ENCODE measurements at places on chromosomes 11 and 22. TPM values are rescaled to one million over a fixed set of nuclear protein-coding genes. Genes with fewer than 3 reads are reported as not detected.

Gene NEU3
- 15.6 TPM for polyA plus RNA-seq

Gene CSNK1E
- 150 TPM for polyA plus RNA-seq

Gene OR8B3
- not detected for polyA plus RNA-seq

DNA sequence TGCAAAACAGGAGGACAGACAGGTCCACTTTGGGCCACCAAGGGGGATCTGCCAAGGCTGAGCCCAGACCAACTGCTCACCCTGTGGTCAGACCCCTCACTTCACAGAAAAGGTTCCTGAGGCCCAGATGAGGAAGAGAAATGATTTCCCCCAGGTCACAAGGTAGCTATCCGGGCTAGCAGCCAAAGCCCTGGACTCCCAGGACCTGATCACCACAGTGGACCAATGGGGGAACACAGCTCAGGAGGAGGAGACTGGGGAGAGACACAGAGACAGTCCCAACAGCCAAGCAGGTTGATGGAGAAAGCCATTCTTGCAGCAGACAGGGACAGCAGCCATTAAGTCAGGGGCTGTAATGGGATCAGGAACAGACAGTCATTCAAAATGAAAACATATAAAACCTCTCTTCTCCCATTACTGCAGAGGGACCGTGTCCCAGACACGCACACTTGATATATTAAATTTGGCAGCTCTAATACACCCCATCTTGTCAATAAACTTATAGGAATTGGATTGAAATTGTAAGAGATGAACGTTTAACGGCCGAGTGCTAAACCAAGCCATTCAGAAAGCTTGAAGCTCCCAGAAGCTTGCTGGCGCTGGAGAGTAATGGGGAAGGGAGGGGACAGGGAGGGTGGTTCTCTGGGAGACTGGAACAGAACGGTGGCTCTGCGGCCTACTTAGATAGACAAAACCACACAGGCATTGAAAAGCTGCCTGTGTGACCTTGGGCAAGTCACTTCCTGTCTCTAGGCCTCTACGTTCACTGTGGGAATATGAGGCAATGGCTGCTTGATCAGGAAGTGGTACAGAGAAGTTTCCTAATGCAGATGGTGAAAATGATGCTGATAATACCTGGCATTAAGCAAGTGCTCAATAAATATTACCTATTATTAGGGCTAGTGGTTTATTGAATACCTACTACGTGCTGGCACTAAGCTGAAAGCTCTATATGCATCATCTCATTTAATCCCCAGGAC lies 16.0 kb downstream of the ZMAT5 start:
- DNase-seq, result no peak

- no peak for DNase-seq
Measured at GRCh38 chr22:25137577-25138525, 61.8 kb upstream of the CRYBB3 start.

DNA sequence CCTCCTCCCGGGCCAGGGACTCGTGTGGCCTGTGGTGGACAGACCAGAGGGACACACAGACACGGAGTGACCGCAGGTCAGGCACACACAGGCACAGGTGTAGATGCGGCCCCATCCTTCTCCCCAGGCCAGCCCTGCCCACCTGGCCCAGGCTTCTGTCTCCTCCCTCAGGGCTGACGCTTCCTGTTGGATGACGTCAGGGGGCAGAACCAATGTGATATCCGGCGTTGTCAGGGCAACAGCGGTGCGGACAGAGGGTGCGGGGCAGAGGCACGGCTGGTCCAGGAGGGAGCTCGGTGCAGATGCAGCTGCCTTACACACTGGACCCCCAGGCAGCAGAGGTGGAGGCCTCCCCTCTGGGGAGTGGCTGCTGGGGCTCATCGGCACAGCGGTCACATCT lies 2.9 kb upstream of the TUBGCP6 start:
- DNase-seq, result no peak

Gene CYTH4
- 3.9 TPM for polyA plus RNA-seq

Gene CATSPERZ
- not detected for polyA plus RNA-seq

DNA sequence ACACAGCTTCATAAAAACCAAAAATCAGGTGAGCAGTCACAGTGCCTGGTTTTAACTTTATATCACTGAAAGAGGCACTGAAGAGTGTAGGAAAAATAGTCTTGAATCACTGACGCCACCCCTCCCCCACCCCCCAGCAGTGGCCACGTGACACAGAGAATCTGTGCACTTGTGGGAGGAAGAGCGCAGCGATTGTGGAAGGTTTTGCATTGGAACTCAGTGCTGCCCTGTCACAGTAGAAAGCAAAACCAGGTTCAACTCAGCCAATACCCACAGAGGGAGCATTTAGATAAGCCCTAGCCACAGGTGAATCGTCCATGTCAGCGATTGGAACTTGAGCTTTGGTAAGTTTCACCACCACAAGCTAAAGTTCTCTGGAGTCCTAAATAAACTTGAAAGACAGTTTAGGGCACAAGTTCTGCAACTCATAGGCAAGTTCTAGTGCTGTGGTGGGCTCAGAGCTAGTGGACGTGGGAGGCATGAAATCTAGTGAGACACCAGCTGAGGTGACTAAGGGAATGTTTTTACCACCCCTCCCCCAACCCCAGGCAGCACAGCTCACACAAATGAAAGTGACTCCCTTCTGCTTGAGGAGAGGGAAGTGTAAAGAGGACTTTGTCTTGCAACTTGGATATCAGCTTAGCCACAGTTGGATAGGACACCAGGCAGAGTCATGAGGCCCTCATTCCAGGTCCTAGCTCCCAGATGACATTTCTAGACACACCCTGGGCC lies 13.3 kb downstream of the OR52B2 start:
- no peak for DNase-seq

Gene OR52E8
- not detected for polyA plus RNA-seq

Gene C22orf31
- polyA plus RNA-seq, result 1.5 TPM

DNA sequence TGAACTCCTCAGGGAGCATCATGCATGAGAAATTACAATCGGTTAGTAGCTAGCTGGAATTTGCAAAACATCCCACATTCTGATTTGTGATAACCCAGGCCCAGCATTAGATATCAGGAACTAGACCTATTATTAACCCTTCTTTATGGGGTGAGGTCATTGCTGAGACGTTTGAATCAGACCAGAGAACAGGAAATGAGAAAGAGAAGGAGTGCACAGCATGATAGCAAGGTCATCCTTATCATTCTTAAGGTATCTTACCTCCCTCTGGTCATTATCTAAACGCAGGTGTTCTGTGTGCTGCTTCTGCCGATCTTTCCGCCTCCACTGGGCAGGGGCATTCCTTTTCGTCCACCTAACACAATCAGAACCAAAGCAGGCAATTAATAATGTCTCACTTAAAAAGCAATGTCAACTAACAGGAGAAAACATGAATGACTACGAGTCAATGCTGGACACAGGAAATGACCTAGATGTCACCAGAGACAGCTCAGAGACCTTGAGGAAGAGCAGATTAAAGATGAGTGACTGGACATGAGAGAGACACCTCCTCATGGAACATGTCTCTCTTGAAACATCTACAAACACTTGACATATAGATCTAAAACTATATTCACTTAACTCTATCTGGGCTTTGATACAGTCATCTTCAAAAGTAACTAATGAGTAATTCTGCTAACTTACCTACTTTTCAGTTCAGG lies 78.3 kb upstream of the SCUBE2 start:
- no peak for DNase-seq

- no peak for DNase-seq
Measured at GRCh38 chr11:19259487-19260345, 19.0 kb upstream of the E2F8 start.

Gene HOATZ
- polyA plus RNA-seq, result 0.28 TPM

DNA sequence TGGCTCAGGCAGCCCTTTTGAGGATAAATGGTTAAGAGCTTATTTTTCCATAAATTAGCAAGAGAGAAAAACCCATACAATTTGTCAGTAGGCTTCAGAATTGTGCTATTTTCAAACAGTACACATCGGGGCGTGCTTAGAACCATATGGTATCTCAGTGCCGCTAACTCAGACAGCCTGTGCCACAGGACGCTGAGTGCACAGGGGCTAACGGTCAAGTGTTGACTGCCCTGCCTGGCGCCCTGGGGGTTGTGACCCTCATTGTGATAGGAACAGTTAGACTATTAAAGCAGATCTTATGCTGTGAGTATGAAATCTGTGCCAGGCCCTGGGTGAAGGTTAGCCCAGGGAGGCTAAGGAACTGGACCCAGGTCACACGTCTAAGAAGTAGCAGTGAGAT lies 1519.7 kb downstream of the BRD1 start:
- no peak for DNase-seq

DNA sequence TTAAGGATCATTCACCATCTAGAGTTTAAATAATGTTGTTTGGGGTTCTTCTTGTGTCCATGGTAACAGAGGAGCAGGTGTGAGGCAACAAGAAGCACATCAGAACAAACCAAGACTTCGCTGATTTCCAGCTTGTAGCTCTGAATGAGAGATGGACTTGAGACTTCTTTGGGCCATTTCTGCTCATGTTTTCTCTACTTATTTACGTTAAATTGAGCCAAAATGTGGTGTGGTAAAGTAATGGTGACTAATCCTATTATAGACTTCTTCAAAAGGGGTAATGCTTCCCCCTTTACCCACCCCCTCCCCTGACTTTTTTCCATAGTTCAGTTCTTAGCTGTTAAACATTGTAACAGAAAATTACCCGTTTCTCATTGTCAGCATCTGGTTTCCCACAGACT lies 65.2 kb downstream of the CSTPP1 start:
- no peak for DNase-seq

DNA sequence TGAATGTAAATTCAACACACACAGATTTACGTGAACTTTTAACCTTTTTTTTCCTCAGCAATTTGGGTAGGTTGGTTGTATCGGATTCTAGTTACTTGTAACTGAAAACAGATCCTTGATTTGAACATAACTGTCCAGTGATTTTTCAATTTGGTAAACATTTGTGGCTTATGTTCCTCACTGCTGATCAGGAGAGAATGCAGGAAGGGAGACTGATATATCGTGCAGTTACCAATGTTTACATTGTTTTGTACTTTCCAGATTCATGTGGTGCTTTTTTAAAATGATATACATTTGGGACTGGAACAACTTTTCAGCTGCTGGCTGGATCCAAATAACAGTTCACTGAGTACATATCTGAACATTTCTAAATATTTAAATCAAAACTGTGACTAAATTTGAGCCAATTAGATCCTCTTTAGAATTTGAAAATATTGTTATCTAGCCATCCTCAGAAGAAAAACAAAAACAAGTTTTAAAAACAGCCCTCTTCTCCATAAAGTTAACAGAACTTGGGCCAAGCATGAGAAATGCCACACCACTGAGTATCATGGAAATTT lies 84.3 kb upstream of the MTMR2 start:
- no peak for DNase-seq

Gene SART1
- polyA plus RNA-seq, result 48.6 TPM

Gene GAB4
- not detected for polyA plus RNA-seq

Gene CCDC83
- polyA plus RNA-seq, result 0.12 TPM

Gene SEZ6L
- 0.10 TPM for polyA plus RNA-seq

Measured in left kidney (tissue), 8 donors.